ENCODE measurements at places on chromosomes 2 and 18.

GRCh38 chr18:5895299-5895875 lies at the start of gene TMEM200C:
Gene TMEM200C (minus strand): TSS chr18:5895522. CDS start chr18:5892063, 3,459 bp downstream.
- no peak for DNase-seq

DNA sequence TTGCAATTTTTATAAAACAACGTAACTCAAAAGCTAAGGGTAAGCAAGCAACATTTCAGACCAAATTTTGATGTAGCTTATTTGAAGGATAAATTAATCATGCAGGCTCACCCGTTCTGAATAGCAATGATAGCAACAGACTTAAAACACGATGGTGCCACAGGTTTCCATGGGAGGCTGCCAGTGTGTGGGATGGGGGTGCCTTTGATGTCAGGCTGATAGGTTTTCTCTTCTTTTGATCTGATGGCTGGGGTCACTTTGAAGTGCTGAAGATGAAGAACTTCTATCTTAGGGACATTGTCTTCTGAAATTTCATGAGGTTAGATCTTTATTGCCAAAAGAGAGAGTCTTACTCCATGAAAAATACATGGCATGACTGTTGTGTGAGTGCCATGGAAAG lies 206.8 kb downstream of the LPIN1 start:
- DNase-seq, result no peak

DNA sequence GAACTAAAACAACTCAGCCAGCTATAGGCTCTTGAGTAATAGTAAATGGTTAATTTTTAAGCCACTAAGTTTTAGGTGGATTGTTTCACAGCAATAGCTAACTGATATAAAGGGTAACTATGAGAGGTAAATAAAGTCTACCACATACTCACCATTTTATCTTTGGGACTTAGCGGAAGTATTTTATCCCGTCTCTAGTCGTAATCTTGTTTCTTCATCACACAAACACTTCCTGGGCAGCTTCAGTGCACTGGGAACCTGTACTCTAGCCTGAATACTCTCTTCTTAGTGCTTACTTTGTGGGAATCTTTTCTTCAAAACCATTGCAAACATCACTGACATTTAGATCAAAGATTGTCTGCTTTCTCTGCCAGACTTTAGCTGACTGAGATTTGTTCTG lies 360.5 kb downstream of the EPHA4 start:
- no peak for DNase-seq

GRCh38 chr2:224969633-224970260 lies 72.5 kb downstream of the DOCK10 start:
- no peak for DNase-seq

Data from HTR-8/SVneo (cell line).